ENCODE measurements at places on chromosomes 12 and 14.

DNA sequence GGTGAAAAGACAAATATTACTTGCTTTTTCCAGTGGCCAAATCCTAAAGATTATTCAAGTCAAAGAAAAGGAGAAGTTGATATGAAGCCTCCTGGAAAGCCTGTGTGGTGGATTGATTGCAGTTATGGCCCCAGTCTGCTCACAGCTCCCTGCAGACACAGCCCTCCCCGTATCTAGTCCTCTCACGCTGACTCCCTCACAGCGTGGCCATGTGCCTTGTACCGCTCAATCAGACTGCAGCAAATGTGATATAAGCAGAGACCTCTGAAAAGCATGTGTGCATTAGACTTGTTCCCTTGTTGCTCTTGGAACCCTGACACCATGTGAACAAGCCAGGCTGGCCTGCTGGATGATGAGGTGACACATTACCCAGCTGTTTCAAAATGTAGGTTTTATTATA, 398.0 kb upstream of the GARIN6 start:
- no peak for DNase-seq

DNA sequence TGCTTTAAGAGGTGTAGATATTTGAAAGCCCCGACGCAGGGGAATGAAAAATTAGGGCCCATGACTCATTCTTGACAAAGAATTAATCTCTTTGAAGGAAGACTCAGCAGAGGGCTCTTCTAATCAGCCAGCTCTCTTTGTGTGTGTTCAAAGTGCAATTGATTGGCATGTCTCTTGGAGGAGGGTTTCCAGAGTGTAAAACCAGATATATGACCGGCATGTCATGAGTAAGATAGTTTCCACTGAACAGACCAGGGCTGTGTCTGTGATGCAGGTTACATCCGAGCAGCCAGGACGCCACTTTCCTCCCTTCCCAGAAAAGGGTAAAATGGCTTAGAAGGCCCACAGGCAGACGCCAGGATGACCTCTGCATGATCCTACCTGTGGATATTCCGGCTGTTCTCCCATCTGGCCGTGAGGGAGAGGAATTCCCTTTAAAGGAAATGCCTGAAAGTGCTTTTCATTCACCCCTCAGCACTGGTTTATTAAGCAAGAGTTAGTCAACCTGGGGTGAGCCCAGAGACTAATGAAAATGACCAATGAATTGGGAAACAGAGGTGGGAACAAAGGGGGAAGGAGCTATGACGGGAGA, 7.2 kb upstream of the KRT75 start:
- DNase-seq = no peak

DNA sequence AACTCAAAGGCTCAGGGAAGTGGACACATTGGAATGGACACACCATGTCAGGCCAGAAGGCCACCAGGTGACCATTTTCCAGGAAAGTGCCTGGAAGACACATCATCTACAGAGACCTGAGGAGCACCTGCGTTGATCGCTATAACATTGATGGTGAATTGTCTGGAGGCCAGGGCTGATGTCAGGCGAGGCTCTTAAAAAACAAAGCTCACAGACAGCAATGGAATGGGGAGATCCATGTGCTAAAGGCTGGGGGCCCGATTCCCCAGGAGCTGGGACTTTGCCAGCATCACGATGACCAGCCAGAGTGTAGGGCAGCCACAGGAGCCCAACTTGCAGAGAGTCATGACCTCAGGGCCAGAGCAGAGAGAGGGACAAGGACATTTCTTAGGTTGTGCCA, 30.3 kb downstream of the DIO3 start:
- no peak for DNase-seq

DNA sequence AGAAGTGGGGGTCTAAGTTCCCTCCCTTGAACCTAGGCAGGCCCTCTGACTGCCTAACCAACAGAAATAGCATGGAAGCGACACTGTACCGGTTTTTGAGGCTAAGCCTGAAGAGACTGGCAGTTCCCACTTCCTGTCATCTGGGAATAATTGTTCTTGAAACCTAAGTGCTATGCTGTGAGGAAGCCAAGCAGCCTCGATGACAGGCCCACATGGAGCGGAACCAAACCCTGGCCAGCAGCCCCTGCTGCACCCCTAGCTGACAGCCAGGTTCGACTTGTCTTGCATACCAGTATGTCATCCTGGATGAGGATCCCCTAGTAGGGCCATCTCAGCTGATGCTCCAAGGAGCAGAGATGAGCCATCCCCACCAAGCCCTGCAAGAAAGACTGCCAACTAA, 6.4 kb upstream of the GPR68 start:
- DNase-seq = no peak

DNA sequence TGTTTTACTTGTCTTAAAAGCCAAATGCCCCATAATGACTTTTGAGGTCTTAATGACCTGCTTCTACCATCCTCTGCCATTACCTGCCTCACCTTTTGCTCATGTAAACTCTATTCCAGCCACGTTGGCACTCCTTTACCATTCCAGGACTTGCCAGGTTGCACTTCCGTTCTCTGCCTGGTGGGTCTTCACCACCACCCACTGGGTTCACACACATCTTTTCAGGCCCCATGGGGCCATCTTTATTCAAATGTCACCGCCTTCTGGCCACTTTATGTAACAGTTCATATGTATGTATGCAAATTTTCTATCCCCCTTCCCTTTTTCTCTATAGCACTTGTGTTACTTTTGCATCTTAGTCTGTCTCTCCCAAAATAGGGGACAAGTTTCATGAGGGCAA, 57.7 kb downstream of the ATP2A2 start:
- peak; percentile 38 for DNase-seq

DNA sequence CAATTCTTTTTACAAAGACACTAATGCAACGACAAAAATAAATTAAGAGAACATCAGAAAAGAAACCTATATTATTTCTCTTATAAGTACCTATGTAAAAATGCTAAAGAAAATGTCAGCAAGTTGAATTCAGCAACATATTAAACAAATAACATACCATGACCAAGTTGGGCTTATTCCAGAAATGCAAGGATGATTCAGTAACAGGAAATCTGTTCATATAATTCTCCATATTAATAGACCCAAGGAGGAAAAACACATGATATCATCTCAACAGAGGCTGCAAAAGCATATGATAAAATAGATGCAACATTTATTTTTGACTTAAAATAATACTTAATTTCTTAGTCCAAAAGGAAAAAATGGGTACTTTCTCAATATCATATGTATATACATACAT, 25.1 kb upstream of the GPHB5 start:
- no peak for DNase-seq

- DNase-seq = peak; percentile 62
Observed at GRCh38 chr12:46303039-46303666, 34.3 kb upstream of the SLC38A1 start.

- DNase-seq = no peak
Observed at GRCh38 chr12:38056701-38057689, 259.6 kb upstream of the ALG10B start.

DNA sequence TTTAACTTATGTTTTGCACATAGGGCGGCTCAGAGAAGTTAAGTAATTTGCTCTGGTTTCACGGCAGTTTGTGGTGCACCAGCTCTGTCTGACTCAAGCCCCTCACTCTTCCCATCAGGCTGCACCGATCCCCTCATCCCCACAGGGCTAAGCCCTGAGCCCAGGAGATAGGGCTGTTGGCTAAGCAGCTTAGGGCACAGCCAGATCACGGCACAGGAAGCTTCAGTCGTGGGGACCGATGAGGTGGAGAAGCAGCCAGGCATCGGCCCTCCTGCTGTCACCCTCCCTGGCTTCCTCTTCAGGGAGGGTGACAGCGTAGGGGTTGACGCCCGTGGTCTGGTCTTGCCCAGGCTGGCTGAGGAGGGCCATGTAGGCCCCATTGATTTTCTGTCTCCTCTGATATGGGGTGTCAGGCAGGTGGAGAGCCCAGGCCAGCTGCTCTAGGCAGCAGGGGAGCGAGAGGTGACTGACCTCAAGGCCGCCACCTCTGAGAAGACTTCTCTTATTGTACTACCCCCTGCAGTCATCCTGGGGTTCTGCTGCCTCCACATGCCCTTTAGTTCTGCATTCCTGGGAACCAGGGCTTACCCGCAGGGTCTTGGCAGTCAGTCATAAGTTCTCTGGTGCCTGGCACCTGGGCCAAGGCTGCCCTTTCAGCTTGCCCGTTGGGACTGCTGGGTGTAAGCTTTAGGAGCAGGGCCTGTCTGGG, 166.4 kb downstream of the TSPAN9 start:
- no peak for DNase-seq
